Mucosa of gallbladder (tissue), 1 donor: ENCODE measurements at places on chromosomes 5 and 9. TPM values are rescaled to one million over a fixed set of nuclear protein-coding genes. Genes with fewer than 3 reads are reported as not detected.

DNA sequence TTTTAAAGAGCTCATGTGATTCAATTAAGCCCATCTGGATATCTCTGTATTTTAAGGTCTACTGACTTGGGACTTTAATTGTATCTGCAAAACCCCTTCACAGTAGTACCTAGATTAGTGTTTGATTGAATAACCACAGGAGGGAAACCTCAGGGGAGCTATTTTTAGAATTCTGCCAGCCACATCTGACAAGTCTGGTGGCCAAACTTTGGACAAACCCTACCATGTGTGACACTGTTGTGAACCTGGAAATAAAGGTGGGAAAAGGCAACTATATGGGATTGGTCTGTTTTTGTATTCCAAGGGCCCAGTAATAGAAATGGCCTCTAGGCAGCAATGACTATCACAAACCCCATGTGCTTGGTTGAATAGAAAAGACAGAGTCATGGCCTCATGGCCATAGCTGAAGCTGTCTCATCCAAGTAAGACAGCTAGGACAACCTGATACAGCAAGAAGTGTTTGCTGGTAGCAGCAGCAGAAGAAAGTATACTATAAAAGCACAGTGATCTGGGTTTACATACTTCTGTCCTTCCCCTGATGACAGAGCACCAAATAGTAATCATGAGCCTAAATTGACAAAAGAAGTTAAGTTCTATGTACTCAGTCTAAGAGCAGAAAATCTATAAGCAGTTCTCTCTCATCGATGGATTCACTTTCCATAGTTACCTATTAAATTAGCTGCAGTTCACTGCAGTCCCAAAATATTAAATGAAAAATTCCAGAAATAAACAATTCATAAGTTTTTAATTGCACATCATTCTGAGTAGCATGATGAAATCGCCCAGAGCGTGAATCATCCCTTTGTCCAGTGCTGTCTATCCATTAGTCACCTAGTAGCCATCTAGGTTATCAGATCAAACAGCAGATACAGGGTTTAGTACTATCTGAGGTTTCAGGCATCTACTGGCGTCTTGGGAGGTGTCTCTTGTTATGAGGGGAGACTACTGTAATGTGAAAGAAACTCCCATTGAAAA is 189.8 kb downstream of the ARHGAP26 start:
- no peak for DNase-seq

Gene IL13
- total RNA-seq, result not detected

Gene PCDHA12
- total RNA-seq, result 10.0 TPM

DNA sequence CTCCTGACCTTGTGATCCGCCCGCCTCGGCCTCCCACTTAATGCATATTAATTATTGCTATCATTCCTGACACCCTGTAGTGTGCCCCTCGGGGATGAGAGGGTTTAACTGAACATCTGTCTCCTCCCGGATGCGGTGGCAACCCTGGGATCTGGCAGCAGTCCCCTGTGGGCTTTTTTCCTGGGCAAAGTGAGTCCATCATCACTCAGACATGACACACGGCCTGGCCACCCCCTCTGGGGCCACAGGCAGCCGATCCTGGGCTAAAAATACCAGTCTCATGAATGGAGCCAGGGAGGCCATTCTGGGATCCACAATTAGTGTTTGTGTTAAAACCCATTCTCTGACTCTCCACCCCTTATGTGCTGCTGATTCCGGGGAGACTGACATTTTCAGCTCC is 161.2 kb downstream of the RGS3 start:
- no peak for DNase-seq

Gene PHF24
- total RNA-seq, result 0.29 TPM

- no peak for DNase-seq
Observed at GRCh38 chr9:105979290-105979689, 284.9 kb downstream of the TMEM38B start.

Gene EPB41L4A
- 61.9 TPM for total RNA-seq

Gene TMEM232
- total RNA-seq, result 4.1 TPM

- DNase-seq, result no peak
Observed at GRCh38 chr9:29213417-29214153, 1640.3 kb upstream of the C9orf72 start.

Gene HRH2
- 1.4 TPM for total RNA-seq

DNA sequence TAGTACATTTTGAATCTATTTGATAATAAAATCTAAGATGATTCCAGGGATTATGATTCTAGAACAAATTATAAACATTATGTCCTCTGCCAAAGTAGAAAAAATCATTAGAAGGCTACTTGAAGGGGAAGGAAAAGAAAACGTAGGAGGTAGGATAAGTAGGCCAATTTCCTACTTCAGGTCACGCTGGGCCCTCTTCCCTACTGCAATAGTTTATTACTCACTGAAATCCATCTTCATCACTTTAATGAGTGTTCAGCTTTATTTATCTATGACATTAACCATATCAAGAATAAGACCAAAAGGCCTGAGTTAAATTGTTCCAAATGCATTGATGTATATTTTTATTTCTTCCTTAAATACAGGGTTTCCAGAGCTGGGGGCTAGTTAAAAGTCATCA is 21.6 kb downstream of the SLC28A3 start:
- no peak for DNase-seq

DNA sequence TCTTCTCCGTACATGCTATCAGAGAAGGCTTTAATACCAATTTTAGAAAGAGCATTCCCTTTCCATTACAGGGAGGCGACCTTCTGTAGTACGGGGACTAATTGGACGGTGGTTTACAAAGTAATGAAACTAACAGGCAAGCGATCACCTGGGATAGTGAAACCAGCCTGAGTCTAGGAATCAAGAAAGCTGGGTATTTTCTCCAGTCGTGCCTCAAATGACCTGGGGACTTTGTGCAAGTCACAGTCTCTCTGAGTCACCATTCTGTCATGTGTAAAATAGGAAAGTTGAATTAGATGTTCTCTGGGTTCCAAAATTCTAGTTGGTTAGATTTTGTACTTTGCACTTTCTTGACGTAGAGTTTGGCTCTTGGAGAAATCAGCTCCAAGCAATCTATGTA is 22.7 kb upstream of the SSBP2 start:
- no peak for DNase-seq

DNA sequence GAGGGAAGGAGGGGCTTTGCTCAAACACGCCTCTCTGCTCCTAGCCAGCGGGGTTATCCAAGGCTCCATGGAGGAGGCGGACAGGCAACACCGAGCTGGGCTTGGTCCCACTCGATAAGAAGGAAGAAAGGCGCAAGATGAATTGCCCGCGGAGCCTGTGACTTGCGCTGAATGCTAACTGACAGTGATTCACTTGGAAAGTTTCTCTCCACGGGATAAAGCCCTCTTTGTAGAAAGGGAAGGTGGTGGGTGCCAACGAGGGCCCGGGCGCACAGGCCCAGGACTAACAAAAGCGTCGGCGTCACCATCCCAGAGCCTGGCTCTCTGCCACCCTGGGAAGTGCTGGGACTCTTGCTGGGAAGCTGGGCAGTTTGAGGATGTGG is 76.0 kb downstream of the VAV2 start:
- DNase-seq, result no peak

DNA sequence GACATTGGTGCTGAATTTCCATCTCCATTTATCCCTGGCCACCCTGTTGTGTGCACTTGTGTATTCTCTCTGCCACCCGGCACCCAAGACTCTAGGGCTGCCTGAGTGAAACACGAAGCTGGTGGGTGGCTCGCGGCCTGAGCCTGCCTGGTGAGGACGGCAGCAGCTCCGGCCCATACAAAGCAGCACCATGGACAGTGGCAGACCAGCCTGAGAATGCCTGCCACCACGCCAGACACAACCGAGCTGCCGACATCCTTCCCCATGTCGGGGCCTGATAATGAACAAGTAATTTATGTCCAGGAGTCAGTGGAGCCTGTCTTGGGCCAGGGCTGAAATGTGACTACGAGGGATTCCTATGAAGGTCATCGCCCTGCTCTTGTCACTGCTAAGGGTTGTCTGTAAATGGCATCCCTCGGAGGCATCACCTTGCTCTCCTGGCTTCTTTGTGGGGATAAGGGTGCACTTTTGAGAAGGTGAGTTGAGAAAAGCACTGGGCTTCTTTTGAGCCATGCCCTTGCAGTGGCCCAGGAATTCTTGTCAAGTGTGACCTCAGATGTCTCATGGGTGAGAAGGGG is 175.7 kb downstream of the MELK start:
- DNase-seq, result peak; percentile 44

Gene HACD4
- 2.8 TPM for total RNA-seq

- DNase-seq, result no peak
Observed at GRCh38 chr9:124164811-124165210, 92.9 kb upstream of the NEK6 start.

Gene ZFP2
- total RNA-seq, result 2.3 TPM

Gene GPRIN1
- total RNA-seq, result 1.1 TPM

DNA sequence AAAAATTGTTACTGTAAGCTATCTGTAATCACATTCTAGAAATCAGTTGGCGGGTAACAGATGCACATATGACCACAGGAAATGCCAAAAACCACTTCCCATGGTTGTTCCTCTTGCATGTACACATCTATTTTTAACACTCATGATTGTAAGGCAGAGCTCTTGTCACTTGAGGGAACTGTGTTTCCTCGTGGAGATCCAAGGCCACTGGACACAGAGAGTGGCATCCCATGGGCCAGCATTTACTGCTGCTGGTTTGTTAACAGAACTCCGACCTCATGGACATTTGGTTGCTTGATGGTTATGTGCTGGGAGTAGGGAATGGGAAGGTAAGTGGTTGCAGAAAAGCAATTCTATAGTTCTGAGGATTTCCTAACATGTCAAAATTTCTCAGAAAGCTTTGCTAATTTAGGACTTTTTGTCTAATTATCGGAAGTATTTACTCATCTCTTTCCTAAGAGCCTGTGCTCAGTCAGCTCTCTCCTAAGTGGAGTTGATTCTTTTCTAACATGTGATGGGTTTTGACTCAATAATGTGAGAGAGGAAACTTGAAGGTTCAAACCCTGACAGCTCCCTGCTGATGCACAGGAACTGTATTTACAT is 202.0 kb upstream of the NR3C1 start:
- DNase-seq, result no peak

Gene CHSY3
- total RNA-seq, result 3.1 TPM

Gene IRX1
- total RNA-seq, result not detected

DNA sequence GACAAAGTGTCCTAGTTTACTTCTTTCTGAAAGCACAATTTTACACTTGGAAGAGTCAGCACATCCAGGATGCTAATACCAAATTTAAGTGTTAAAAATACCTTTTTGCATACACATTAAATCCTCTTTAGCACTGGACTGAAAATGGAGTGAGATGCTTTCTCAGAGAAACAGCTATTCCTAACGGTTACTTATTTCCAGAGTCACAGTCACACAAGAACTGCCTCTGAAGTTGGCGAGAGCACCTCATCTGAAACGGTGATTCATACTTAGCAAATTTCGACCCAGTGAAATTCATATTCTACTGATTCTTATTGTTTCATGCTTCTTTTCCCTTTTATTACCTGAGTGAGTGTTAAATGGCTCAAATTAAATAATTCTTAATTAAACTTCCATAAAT is 12.2 kb downstream of the CDH18 start:
- DNase-seq, result no peak

DNA sequence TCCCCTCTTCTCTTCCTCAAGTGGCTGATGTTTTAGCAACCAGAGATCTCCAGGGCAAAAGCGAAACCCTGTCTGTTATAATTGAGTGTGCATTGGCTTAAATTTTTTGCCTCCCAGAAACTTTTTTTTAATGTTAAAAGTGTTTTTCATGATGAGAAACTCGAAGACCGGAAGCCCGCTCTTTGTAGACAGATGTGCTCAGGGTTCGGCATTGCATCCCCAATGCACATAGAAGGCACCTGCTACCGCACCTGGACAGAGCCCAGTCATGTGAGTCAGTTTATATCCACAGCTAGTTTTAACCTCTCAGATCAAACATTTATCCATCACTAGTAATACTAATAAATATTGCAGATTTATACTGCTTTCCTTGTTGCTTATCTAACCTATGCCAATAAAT is 19.5 kb upstream of the NADK2 start:
- DNase-seq, result no peak

GRCh38 chr9:74503219-74503618 is 6.1 kb downstream of the RORB start:
- DNase-seq, result no peak

DNA sequence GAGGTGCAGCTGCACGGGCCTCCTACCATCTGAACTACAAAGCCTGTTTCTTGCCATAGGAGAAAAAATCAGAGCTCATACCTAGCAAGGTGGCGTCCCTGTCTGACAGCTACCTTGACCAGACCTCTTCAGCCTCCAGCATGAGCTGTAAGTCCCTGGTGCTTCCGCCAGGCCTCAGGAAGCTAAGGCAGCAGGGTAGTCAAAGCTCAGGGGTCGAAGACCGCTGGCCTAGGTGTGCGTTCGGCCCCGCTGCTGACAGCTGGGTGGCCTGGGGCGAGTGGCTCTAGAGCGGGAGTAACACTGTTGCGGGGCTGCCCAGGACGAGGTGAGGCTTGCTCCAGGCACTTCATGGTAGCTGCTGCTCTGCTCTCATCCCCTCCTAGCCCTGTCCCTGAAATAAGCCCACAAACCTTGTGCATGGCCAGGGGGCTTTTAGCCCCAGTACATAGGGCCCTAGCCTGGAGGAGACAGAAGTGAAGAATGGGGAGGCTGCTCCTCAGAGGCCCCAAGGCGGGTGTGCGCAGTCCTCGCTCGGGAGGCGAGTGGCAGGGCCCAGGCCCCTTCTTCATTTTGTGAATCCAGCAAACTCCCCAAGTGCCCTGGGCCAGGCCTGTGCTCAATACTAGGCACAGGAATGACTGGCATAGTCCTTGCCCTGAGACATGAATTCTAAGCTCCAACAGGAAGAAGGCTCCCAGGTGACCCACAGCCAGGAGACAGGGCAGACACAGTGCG is 5.4 kb downstream of the TOR2A start:
- no peak for DNase-seq

GRCh38 chr9:78280982-78281668 is 15.8 kb upstream of the PSAT1 start:
- DNase-seq, result peak; percentile 58

GRCh38 chr9:72440378-72440777 is 75.4 kb upstream of the ZFAND5 start:
- no peak for DNase-seq

GRCh38 chr5:127757576-127757975 is 54.4 kb downstream of the CCDC192 start:
- peak; percentile 35 for DNase-seq

- DNase-seq, result no peak
Observed at GRCh38 chr5:54676481-54677340, 159.2 kb downstream of the SNX18 start.

GRCh38 chr5:94218374-94218773 is 400.0 kb downstream of the KIAA0825 start:
- no peak for DNase-seq

Gene LCN9
- not detected for total RNA-seq
